ENCODE measurements at places on chromosomes 11 and 22.

- DNase-seq = no peak
Measured at GRCh38 chr11:120569861-120570260, 58.3 kb downstream of the GRIK4 start.

DNA sequence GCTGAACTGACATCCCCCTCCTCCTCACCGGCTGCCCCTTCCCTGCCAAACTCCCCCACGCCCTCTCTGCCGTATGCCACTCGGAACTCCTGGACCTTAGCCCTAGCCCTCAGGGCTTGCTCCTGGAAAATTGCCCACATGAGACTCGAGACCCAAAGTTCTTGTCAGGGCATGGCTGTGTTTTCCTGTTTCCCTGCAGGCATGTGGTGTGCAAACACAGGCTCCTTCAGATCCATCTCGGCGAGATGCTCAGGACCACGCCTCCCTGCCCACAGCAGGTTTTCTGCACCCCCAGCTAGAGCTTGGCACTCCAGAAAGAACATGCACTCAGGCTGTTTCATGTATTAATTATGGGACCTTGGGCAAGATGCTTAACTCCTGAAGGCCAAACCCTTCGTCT, 1480.4 kb downstream of the BRD1 start:
- DNase-seq = no peak

- DNase-seq = no peak
Measured at GRCh38 chr22:19620742-19621371, 93.4 kb upstream of the SEPTIN5 start.

- DNase-seq = no peak
Measured at GRCh38 chr11:128624269-128625175, 37.2 kb upstream of the ETS1 start.

GRCh38 chr11:121996574-121996973, 119.4 kb downstream of the BLID start:
- no peak for DNase-seq

DNA sequence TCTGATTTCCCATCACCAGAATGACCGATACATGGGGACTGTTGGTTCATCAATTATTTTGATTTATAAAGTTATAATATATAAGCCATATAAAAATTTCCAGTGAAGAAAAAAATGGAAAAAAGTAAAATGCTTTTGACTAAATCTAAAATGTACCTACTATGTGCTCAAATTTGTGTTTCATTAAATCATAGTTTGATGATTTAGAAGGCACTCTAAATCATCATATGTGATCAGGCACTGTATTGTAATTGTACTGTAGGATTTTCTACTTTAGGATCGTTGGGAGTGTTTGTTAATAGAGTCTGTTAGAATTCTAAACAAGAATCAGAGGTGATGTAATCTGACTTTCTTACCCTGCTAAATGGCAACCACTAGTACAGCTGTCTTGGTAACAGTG, 2.4 kb downstream of the LIN7C start:
- DNase-seq = no peak

GRCh38 chr11:35144806-35145205, 5.8 kb downstream of the CD44 start:
- DNase-seq = no peak

DNA sequence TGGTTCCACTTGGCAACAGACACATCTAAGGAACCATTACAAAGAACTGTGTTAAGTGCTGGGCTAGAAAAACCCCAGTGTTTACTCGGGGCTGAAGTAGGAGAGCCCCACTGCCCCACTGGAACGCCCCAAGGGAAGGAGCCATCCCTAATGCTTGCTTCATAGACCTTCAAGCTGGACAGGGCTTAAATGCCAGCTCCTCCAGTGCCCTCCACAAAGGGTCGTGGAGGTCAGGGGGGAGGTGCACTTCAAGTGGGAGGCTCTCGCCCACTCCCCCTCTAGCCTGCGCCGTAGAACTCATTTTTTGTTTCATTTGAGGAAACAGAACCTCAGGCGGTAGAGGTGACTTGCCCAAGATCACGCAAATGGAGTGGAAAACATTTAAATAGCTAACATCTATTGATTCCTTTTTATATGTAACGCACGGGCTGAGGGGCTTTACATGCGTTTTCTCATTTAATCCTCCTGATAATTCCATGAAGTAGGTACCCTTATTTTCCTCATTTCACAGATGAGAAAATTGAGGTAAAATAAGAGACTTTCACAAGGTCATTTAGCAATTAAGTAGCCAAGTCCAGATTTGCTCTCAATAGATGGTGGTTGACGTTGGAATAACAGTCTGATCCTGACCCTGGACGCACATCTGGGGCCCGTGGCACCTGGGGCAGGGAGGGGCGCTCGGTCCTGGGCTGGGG, 545 bp upstream of the ZDHHC13 start:
- DNase-seq = no peak

GRCh38 chr11:126403658-126404057, 48.2 kb downstream of the ST3GAL4 start:
- no peak for DNase-seq

GRCh38 chr11:87739261-87739660, 436.0 kb downstream of the RAB38 start:
- no peak for DNase-seq

- no peak for DNase-seq
Measured at GRCh38 chr11:23313001-23313400, 452.7 kb upstream of the CCDC179 start.

DNA sequence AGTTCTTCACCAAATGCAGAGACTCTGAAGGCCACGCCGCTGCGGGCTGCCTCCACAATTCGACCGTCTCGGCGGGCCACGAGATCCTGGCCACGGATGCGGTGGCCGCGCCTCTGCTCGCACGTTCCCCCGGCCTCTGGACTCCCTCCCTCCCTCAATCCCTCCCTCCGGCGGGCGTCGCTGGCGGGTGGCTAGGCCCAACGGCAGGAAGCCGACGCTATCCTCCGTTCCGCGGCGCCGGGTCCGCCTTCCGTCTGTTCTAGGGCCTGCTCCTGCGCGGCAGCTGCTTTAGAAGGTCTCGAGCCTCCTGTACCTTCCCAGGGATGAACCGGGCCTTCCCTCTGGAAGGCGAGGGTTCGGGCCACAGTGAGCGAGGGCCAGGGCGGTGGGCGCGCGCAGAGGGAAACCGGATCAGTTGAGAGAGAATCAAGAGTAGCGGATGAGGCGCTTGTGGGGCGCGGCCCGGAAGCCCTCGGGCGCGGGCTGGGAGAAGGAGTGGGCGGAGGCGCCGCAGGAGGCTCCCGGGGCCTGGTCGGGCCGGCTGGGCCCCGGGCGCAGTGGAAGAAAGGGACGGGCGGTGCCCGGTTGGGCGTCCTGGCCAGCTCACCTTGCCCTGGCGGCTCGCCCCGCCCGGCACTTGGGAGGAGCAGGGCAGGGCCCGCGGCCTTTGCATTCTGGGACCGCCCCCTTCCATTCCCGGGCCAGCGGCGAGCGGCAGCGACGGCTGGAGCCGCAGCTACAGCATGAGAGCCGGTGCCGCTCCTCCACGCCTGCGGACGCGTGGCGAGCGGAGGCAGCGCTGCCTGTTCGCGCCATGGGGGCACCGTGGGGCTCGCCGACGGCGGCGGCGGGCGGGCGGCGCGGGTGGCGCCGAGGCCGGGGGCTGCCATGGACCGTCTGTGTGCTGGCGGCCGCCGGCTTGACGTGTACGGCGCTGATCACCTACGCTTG, at the start of gene FUT4:
Gene FUT4, plus strand, starts transcription at position 227 of the 951 bp plus-strand sequence. Its CDS starts 213 bp downstream, at position 440.
- DNase-seq = peak; percentile 97

DNA sequence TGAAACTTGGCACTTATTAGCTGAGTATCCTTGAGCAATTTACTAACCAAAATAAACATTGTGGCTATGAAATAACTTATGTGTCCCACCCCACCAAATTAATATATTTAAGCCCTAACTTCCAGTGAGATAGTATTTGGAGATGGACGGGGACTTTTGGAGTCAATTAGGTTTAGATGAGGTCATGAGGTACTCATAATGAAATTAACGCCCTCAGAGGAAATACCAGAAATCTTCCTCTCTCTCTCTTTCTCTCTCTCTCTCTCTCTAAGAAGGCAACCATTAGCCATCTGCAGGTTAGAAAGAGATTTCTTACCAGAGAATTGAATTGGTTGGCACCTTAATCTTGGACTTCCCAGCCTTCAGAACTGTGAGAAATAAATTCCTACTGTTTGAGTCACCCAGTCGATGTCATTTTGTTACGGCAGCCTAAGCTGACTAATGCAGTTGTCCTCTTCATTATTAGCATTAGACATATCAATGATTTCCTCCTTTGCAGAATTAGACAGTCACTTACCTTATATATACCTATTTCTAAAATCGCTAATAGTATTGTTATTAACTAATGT, 1284.0 kb downstream of the FAM181B start:
- no peak for DNase-seq

GRCh38 chr11:69063652-69064260, 15.0 kb downstream of the TPCN2 start:
- no peak for DNase-seq

DNA sequence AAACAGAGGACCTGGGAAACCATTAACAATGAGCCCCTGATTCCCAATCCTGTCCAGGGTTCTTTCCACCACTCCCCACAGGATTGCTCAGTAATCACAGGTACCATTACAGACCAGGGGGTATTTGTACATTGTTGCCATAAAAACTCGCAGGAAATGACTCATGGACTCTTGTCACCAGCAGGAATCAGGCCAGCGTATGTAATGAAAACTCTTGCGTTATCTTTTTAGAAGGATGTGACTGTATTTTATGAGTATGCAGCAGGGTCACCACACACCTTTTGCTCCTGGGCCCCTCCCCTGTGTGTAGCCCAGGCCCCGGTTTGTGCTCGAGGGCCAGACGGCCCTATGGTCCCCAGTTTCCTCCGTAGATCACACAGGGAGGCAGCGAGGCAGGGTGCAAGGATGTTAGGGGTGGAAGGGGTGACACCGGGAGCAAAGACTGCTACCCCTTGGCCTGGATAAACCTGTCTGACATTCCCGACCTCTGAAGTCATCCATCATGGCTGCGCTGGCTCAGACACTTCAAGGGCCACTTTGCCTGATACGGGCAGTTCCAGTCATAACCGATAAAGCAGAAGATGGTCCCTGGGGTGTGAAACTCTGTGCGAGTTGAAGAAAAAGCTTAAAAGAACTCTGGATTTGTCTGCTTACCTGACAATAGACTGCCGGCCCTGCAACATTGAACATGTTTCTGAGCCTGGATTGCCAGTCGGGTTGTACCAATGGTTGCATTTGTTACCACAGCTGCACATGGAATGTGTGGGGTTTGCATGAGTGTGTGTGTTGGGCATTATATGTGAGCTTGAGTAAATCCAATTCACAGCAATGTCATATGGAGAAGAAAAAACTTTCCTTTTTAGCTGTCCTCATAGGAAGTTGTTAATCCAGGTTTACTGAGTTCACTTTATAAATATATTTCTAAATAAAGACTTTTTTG, 56.9 kb downstream of the MICAL2 start:
- peak; percentile 97 for DNase-seq

GRCh38 chr11:44008088-44008501, 39.7 kb upstream of the ACCSL start:
- DNase-seq = no peak

GRCh38 chr11:112368381-112368780, 107.7 kb upstream of the PLET1 start:
- DNase-seq = no peak

GRCh38 chr11:113615773-113616172, 90.3 kb downstream of the TMPRSS5 start:
- no peak for DNase-seq

DNA sequence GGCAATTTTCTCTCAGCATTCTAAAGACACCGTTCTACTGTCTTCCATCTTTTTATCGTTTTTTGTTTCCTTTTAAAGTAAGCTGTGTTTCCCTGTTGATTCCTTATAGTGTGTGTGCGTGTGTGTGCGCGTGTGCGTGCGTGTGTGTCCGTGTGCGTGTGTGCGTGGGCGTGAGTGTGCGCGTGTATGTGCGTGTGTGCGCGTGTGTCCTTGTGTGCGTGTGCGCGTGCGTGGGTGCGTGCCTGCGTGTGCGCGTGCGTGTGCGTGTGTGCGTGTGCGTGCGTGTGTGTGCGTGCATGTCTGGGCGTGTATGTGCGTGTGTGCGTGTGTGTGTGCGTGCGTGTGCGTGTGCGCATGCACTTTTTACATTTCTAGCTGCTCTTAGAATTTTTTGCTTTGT, 1033.7 kb downstream of the BRD1 start:
- DNase-seq = no peak

GRCh38 chr11:79382301-79383050, 58.4 kb downstream of the TENM4 start:
- no peak for DNase-seq

GRCh38 chr22:44107340-44107739, 73.4 kb upstream of the PARVG start:
- no peak for DNase-seq

DNA sequence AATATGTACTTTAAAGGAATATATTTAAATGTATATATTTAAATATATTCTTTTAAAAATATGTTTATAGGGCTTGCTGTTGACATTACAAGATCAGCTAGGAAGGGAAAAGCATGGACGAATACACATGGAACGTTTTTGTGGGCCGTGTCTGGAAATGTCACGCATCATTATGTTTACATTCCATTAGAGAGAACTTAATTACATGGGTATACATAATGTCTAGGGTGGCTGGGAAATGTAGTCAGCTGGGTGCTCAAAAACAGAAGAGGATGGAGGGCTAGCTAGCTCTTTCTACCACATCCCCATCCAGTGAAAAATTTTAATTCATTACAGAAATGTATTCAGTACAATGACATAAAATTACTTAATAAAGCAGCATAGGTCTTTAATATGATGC, 371.2 kb downstream of the DYNC2H1 start:
- no peak for DNase-seq

DNA sequence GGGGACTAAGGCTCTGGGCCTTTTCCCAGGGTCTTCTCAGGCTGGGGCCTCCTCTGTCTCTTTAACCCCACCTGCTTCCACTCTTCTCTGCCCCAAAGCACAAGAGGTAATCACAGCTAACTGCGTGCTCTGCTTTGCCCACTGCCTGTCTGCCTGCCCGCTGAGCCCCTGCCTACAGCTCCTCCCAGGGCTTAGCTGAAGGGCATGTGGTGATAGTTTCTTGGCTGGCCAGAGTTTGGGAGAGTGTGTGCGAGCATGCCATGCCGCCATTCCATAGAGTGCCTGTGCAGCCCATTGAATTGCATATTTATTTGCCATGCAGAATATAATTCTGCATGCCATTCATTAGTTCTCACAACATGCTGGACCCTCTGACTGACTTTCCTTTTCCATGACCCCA, 32.5 kb downstream of the PHLDB1 start:
- DNase-seq = no peak

DNA sequence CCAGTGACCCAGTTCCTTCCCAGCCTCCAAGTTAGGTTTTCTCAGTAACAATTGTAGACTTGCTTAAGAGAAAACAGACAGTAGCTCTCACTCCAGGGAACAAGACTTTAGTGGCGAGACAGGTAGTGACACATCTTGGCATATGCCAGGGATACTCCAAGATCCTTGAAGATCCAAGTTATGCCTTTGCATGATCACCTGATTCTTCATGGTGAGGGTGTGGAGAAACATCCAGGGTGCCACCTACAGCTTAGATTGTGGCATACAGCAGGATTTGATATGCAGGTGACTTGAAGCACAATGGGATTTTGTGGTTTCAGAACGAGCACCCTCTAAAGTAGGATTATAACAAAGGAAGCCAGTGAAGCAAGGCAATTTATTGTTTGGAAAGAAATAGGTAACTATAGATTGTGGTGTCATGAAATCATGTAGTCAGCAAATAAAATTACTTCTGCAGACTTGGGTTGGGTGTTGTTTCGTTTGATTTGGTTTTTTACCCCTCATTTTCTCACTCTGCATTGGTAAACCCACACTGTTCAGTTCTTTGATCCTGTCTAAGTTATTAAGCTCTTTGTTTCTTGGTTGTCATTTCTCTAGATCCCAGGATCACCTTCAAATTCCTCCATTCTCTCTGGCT, 9.2 kb downstream of the POU2AF3 start:
- no peak for DNase-seq

- no peak for DNase-seq
Measured at GRCh38 chr22:42966497-42966896, 48.5 kb downstream of the PACSIN2 start.

GRCh38 chr11:96015906-96016565, 92.1 kb upstream of the MTMR2 start:
- DNase-seq = no peak
